ENCODE measurements at places on chromosomes 1 and 21. TPM values are rescaled to one million over a fixed set of nuclear protein-coding genes. Genes with fewer than 3 reads are reported as not detected.

Gene CR1L
- total RNA-seq: not detected

- no peak for DNase-seq
These were observed 1.7 kb downstream of the MORN1 start for GRCh38 chr1:2389644-2390043.

Gene IQGAP3
- 2.8 TPM for total RNA-seq

- no peak for DNase-seq
These were observed 150.0 kb upstream of the ADGRL2 start for GRCh38 chr1:81650776-81651175.

GRCh38 chr1:56644064-56644918 is 823 bp upstream of the PRKAA2 start:
- peak; percentile 35 for DNase-seq

Gene CKS1B
- total RNA-seq: 22.8 TPM

DNA sequence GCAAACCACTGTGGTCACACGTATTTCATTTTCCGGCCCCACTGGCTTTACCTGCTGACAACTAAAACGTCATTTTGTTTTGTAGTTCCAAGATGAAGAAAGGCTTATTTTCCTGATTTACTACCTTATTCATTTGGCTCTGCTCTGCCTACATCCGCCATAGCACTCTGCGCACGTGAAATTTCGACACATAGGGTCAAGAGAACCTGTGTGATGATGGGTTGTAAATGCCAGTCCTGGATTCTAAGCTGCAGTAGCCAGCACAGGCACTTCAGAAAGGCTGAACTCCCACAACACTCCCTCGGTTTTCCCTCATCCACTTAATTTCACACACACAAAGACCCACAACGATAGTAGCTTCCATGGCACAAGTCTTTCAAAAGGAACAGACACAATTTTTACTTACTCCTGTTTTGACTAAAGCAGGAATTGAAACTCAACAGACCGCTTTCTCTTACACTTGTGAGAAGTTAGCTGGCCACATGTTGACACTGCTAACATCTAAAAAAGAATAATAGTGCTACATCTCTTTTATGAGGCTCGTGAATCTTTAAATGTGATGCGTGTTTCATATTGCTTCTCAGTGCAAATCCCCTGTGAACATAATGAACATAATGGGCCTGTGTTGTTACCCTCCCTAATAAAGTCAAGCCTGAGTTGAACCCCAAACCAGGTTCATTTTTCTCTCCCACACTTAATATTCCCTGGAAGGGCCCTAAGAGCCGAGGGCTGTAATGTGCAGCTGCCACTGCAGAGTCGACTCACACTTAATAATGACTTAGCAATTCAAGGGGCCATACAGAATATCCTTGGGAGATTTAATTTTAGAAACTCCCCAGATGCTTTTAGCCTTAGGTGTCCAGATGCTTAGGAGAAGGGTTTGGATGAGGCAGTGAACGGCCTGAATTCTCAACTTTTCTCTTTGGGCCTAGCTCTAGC is 1.5 kb upstream of the RUNX1 start:
- no peak for DNase-seq

- DNase-seq: no peak
These were observed 759.0 kb upstream of the ADAMTS5 start for GRCh38 chr21:27725916-27726315.

Gene TMPRSS15
- total RNA-seq: not detected

Gene IFI6
- 19.6 TPM for total RNA-seq

GRCh38 chr1:156346636-156347035 is 8.3 kb downstream of the TSACC start:
- no peak for DNase-seq
